ENCODE measurements at places on chromosomes 11 and 22.

DNA sequence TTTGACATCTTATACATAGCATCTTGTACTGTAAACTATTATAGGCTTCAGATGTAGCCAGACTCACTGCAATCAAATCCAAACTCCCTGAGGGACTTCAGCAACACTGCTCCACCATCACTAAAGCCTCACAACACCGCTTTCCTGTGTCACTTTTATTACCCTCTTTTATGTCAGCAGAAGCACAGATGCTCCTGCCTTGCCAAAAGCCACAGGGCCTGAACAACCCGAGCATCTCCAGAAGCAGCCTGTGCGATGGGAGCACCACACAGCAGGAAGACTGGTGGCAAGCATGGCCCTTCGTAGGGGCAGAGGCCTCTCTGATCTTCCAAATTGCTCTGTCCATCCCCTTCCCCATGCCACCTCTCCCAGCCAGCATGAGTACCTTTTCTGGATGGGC lies 22.9 kb downstream of the TMEM123 start:
- no peak for DNase-seq

DNA sequence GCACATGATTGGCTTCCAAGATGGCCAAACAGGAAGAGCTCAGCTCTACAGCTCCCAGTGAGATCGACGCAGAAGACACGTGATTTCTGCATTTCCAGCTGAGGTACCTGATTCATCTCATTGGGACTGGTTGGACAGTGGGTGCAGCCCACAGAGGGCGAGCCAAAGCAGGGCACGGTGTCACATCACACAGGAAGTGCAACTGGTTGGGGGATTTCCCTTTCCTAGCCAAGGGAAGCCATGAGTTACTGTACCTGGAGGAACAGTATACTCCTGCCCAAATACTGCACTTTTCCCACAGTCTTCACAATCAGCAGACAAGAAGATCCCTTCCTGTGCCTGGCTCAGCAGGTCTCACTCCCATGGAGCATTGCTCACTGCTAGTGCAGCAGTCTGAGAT lies 131.2 kb downstream of the DLG2 start:
- DNase-seq = no peak

DNA sequence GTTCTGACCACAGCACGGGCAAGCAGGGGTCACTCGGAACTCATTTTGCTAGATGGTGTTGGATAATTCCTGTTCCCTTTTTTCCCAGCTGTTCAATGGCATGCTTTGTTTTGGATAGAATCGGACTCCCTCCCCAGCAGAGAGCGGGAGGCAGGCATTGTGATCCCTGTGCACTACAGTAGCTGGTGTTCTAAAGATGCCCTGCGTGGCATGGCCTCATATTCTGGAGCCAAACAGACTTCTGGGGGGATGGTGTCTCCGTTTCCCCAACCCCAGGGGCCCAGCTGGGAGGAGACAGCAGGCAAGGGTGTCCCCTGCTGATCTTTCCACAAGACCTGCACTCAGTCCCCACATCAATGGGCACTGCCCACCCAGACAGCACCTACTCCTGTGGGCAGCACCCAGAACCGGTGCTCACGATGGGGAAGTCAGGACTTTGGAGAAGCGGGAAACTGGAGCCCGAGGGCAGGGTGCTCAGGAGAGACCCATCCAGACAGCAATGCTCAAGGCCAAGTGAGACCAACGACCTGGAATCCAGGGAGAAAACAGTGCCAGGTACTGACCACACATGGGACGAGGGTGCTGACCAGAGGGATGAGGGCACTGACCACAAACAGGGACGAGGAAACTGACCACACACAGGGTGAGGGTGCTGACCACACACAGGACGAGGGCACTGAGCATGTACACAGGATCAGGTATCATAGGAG lies 934.9 kb downstream of the BRD1 start:
- DNase-seq = no peak

DNA sequence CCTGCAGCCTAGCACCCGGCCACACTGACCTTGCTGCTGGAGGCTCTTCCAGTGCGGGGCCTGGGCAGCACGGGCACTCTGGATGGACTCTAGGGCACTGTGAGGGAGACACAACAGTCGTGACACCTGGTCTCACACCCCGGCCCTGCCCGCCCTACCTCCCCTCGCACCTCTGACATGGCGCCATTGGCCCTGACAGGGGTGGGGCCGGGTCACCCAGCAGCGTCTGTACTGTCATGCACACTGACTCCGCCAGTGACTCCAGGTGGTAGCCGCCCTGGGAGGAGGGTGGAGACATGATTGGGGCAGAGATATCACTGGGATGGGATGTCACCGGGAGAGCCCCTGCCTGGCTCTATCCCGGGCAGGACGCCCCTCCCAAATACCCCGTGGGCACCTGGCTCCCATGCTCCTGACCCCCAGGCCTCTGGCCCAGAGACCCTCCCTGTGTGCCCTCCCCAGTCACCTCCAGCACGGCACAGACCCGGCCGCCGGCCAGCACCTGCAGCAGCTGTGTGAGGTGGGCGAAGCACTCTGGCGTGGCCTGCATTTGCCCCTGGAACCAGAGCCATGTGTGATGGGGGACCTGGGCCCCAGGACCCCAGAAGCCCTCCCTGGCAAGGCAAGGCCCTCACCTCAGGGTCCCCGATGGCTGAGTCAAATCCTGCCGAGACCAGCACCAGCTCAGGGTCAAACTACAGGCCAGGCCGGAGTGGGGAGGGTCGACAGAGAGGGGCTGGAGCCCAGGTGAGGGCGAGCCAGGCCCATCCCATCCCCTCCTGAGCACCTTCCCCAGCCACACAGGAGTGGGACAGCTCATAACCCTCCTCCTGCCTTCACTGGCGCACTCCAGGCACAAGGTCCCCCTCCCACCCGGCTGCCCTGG lies 2.6 kb downstream of the HDAC10 start:
- no peak for DNase-seq

- DNase-seq = no peak
Measured at GRCh38 chr11:60263402-60263801, 17.1 kb upstream of the MS4A4A start.

DNA sequence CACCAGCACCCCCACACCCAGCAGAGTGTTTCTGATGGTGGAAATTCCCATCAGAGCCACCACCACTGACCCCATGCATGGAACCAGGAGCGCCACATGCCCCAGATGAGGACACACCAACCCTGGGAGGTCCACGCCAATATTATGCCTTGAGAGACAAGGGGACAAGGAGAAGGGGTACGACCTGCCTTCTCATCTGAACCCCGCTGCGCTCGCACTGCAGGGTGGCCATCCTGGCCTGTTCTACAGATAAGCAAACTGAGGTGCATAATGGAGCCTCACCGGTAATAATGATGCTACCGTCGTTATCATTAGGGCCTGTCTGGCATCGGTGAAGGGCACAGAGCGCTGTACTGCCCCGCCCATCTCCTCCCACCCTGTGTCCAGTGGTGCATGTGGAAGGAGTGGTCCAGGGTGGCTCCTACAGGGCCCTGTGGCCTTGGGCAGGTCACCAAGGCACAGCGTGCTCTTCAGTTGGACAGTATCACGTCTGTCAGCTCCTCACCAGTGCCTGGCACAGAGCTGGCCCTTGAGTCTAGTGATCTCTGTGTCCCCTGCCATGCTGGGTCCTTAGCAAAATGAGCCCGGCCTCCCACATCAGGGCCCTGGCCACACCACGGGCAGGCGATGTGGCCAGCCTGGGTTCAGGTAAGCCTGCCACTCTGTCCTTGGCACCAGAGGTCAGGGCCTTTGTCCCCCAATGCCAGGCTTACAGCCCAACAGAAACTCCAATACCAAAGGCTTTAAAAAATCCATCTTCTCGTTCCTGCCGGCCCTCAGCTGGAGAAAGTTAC lies 92.2 kb downstream of the PHF21B start:
- DNase-seq = no peak

Measured in brain microvascular endothelial cell (primary cell).